ENCODE measurements at places on chromosomes 3 and 15.

DNA sequence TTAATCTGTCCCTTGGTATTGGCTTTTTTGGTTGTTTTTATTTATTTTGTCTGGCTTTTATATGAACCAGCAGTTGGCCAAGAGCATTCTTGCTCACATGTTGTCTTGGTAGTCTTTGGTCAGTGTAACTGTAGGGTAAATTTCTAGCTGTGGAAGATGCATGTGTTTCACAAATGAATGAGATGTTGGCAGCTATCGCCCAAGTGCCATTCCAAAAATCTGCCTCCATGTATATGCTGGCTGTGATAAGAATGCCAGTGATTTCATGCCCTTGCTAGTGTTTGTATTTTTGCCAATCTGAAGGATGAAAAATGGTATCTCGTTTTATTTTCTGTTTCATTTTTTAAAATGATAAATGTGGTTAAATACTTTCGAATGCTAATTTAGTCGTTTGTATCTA is 50.1 kb downstream of the TLNRD1 start:
- no peak for DNase-seq

GRCh38 chr15:73286311-73286710 is 82.4 kb downstream of the HCN4 start:
- peak; percentile 17 for DNase-seq

- no peak for DNase-seq
Measured at GRCh38 chr15:60939389-60939788, 289.7 kb downstream of the RORA start.

GRCh38 chr3:139675327-139675726 is 2.4 kb downstream of the NMNAT3 start:
- DNase-seq: no peak

DNA sequence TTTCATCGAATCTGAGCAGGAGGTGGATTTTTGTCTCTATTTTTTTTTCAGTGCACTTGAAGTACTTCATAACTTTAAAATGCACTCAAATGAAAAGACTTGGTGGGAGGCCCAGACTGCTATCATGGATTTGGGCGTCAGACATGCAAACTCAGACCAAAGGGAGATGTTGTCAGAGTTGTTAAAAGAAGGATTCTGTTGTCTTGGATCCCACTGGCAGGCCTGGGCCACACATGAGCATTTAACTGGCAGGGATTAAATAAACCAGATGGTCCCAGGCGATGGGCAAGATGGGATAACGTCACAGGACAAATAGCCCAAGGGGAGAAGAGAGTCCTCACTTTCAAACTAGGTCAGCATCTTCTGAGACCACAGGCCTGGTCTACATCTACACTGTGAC is 15.4 kb downstream of the RTP1 start:
- no peak for DNase-seq

- no peak for DNase-seq
Measured at GRCh38 chr3:189360291-189360690, 188.5 kb downstream of the TPRG1 start.

DNA sequence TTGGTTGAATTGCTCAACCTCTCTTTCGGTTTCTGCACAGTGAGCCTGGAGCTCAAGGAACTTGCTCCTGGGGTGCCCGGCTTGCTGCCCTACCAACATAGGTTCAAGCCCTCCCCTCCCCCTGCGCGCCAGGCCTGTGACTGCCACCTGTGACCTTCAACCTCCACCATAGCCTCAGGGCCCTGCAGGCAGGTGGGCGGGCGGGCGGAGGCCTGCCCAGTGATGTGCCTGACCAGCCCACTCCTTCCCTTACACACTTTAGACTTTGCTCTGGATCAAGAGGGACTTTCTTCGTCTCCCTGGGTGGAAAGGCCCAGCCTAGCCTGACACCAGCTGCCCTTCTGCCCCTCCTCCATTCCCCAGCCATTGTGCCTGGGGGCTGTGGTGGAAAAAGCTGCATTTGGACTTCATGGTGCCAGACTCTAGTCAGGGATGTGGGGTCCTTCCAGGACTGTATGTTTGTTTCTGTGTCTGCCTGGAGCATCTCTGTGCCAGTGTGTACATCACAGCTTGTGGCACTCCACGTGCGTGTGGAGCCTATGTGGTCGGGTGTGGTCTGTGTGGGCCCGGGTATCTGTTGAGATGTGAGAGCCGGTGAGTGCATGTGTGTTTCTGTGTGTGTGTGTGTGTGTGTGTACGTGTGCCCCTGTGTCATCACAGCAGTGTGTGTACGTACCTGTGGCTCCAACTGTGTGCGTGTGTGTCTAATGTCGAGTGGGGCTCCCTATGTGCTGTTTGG is 9.5 kb downstream of the PRKCD start:
- DNase-seq: no peak

DNA sequence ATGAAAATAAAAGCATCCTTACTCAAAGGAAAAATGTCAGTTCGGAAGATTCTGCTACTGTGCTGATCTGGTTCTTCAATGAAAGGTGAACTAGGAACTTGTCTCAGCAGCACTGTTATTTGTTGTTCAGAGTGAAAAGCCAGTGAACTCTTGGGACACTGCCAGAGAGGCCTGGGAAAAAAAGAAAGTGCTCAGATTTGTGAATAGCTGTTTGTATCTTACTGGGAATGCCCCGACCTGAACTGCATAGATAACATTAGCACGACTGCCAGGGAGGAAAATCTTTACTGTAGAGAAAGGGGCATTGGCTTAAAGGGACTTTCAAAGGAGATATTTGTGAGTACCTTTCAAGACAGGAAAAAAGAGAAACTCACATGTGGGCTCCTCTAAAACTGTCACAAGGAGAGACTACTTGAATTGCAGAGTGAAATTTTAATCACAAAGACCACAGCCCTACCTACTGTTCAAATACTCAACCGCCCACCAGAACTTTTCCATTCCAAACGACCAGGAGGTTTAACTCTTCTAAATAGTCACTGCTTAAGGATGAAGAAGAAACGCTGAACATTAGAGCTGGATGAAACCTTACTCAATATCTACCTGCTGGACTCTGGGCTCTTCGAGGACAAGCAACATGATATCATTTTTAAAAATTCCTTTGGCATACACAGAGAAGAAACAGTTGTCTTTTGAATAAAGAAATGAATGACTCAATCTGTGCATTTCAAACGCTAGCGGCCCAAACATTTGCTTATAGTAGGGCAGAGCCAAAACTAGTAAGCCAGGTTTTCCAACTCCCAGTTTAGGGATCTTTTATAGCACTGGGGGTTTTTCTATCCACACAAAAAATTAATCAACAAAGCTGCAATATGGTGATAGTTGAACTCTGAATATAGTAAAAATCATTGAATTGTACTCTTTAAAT is 13.4 kb downstream of the TAMM41 start:
- no peak for DNase-seq

- no peak for DNase-seq
Measured at GRCh38 chr3:51708216-51708845, 1.5 kb downstream of the GRM2 start.

- no peak for DNase-seq
Measured at GRCh38 chr15:53378096-53378800, 381.2 kb downstream of the WDR72 start.
